ENCODE measurements at places on chromosomes 2 and 18.

GRCh38 chr2:38706846-38707345 is 41.0 kb downstream of the GALM start:
- DNase-seq = no peak

DNA sequence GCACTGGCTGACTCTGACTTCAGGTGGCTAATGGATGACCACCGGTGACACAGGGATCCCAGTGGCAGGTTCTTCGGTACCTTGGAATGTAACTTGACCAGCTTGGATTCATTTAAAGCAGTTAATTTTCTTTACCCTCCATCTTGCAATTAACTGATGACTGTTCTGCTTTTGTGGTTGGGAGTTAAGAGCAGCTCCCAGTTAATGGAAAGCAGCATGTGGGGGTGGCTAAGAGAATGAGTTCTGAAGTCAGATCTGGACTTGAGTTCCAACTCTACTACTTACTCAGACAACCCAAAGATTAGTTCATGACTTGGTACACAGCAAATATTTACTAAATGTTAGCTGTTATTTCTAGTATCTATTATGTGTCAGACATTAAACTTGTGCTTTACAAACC is 58.5 kb downstream of the FAM228A start:
- DNase-seq = no peak

DNA sequence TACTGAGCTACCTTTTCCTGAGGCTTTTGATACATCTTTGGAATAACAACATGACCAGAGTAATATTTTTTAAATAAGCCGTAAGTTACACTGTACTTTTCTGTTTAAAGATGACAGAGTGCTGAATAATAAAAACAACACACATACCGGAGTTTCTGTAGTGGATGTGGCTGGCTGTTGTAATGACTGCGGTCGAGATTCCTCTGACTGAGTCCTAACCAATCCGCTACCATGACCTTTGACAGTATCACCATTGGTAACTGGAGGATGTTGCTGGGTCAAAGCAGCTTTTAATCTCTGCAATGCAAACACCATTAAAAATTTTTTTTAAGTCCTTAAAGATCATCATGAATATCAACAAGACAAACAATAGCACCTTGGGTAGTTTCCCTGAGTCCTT is 70.7 kb downstream of the ATF2 start:
- DNase-seq = no peak

DNA sequence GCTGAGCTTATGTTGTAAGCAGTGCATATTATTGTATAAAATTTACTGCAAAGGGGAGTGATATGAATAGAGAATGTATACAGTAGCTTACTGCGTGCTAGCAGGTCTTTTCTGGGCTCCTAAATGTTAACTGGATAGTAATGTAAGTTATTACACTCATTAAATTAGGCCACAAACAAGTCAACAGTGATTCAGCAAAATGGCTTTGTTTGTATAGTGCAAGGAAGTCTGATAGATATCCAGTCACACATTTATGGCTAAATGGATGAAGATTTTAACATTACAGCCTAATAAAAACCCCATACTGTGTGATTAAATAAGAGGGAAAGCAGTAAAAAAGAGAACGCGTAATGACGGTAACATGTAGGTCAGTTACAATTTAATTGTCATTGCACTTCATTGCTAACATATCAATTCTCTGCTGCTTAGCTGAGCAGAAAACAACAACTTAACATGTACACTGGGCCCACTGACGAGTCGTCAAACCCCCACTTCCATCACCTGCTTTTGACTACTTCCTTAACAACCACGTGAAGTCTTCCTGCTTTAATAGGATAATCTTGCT is 665.0 kb upstream of the FANCL start:
- no peak for DNase-seq

DNA sequence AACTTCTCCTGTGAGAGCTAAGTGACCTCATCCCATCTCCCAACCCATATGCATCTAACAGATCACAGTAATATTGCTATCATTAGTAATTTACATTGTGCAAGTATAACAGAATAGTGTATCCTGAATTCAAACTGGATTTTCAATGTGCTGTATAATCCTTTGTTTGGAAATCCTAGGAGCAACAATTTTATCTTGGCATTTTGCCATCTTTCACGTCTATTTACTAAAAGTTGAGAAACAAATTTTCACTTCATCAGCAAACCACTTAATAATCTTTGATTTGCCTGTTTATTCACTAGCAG is 3.8 kb downstream of the HNRNPLL start:
- no peak for DNase-seq

DNA sequence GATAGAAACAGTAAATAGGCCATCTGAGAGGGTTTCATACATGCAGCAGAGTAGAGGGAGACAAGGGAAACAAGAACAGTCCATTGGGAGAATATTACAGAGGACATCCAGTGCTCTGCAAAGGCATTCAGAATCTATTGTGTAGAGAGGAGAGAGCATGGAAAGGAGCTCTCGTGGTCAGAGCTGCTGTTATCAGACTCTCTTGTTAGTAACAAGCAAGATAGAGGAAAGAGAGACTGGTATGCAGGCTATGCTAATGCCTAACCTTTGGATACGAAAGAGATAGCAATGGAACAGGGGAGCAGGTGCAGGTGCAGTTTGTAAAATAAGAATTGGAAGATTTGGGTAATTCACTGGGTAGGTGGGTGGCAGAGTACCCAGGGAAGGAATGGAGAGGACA is 855.9 kb downstream of the CNTNAP5 start:
- DNase-seq = no peak

GRCh38 chr2:167860082-167860481 is 387.3 kb downstream of the STK39 start:
- no peak for DNase-seq

Measured in stimulated activated CD4-positive, alpha-beta T cell treated with anti-CD3 and anti-CD28 coated beads, Interleukin-4, amount 100 ng/mL, for 1 hour (primary cell).